ENCODE measurements at places on chromosomes 6 and 20.
A peak's percentile ranks its signal among the peaks of the same experiment; 100 is the strongest.

DNA sequence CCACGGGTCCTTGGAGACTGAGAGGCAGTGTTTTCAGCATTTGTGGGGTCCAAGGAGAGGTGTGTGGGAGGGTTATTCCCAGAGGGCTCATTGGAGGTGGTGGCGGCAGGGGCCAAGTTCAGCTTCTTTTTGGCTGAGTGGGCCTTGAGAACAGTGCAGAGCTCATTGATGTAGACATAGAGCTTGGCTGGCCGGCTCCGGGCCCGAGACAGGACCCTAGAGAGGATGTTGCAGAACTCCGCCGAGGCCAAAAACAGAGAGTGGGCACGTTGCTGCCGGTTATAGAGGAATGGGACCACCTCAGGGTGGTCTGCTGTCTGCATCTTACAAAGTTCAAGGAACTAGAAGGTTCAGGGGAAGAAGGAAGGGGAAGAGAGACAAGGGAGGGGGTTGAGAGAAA lies 3.7 kb upstream of the ZBTB22 start:
- no peak for DNase-seq
- peaks cover 36% of the 10 kb centered on the region for H3K36me3 ChIP-seq
- no peak overlapping the region for H3K4me3 ChIP-seq
- H3K27me3 ChIP-seq: no peaks in the 10 kb centered on the region
- H3K27ac ChIP-seq: no peak overlapping the region

- peaks cover 8% of the 10 kb centered on the region for H3K4me1 ChIP-seq
- peak overlapping the region; percentile 93 for H3K4me3 ChIP-seq
- no peaks in the 10 kb centered on the region for H3K27me3 ChIP-seq
- H3K27ac ChIP-seq: no peak overlapping the region
These were observed 1.9 kb downstream of the KATNA1 start for GRCh38 chr6:149646599-149646998.

DNA sequence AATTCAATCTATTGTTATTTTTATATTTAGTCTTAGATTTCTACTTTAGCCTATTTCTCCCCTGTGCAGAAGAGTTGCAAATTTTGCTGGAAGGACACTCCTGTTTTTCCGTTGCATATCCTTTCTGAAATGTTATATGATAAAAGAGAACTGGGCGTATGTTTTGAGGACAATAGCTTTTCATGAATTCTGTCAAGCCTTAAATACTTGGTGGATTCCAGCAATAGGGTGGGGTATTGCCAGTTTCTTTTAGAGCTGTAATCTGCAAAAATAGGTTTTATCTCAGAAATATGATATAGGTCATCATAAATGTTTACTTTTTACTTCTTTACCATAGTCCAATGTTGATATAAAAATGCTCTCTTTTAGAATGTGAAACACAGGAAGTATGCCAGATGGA lies 42.0 kb downstream of the VTA1 start:
- no peaks in the 10 kb centered on the region for H3K27me3 ChIP-seq
- H3K36me3 ChIP-seq: no peaks in the 10 kb centered on the region
- no peaks in the 10 kb centered on the region for H3K4me1 ChIP-seq

DNA sequence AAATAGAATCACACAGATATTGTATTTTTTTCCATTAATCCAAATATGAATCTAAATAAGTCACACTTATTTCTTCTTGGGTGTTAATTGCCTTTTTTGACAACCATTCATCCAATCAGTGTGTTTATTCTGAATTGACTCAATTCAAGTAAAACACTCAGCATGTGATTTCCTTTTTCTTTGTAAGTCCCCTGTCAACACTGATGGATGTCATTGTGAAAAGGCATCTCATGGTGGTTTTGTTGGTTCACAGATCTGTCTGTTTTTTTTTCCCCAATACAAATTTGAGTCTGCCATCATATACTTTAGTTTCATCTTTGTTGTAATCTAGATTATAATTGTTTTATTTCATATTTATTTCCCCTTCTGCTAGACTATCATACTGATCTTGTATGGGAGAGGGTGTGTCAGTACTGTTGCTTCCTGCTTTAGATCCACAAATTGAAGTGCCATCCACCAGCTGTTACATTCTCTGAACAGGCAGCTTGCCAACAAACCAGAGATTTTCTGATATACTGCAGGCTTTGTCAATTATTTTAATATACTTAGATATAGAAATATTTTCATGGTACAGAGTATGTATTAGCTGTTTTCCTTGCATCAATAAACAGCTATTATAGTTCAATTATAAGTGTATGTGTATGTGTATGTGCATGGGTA lies 64.2 kb upstream of the FLRT3 start:
- no peaks in the 10 kb centered on the region for H3K36me3 ChIP-seq
- no peak overlapping the region for H3K4me3 ChIP-seq
- H3K4me1 ChIP-seq: no peaks in the 10 kb centered on the region

DNA sequence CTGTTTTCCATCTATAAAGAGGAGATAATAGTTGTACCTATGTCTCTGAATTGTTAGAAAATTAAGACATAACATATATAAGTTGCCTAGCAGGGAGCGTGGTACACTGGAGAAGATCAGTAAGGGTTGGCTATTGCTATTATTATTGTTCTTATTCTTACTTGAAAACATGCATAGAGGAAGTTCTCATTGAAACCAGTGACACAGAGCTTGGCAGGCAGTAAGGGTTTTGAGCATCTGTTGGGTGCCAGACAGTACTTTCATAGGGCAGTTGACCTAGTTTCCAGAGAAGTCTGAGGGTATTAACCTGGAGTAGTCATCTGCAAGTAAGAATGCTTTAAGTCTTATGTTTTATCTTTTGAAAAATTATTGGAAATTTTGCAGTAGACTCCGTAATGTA lies 13.3 kb upstream of the SGK1 start:
- no peak overlapping the region for H3K27ac ChIP-seq
- no peaks in the 10 kb centered on the region for H3K4me1 ChIP-seq

DNA sequence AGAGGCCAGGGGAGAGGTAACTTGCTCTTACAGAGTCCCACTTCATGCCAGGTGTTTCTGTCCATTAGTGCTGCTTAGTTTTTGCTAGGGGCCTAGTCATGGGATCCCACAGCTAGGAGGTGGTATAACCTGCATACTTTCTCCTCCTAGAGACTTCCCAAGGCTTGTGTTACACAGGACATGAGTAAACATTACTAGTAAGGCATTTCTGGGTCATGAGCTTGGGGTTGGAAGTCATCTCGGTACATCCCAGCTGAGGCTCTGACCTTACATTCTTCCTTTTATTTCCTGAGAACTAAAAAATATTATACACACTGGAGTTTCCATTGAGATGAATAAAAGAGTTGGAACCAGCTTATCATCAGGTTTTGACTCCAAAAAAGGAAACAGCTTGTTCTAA lies 20.9 kb upstream of the PNPLA1 start:
- peaks cover 8% of the 10 kb centered on the region for H3K4me1 ChIP-seq
- H3K36me3 ChIP-seq: no peaks in the 10 kb centered on the region
- no peak overlapping the region for H3K4me3 ChIP-seq
- no peaks in the 10 kb centered on the region for H3K27me3 ChIP-seq
- DNase-seq: no peak

GRCh38 chr20:24669701-24670100 lies 200.3 kb downstream of the SYNDIG1 start:
- H3K27me3 ChIP-seq: no peaks in the 10 kb centered on the region
- no peak overlapping the region for H3K27ac ChIP-seq
- peaks cover 25% of the 10 kb centered on the region for H3K4me1 ChIP-seq
- peaks cover 16% of the 10 kb centered on the region for H3K36me3 ChIP-seq

DNA sequence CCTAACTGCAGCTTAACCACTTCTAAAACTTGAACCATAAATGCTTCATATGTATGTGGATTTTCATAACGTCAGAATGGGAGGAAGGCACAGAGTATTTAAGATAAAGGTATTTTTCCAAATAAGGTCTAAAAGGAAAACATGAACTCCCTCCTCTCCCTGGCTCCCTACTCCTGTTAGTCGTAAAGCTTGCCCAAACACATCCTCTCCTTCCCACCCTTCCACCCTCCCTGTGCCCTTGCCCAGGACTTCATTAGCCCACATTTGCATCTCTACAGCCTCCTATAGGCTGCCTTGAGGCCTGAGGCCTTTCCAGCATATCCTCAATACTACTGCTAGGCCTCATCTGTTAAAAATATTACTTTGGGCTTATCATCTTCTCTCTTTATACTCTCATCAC lies 17.1 kb upstream of the SMIM13 start:
- no peaks in the 10 kb centered on the region for H3K36me3 ChIP-seq
- no peaks in the 10 kb centered on the region for H3K27me3 ChIP-seq
- H3K4me1 ChIP-seq: no peaks in the 10 kb centered on the region
- DNase-seq: no peak

DNA sequence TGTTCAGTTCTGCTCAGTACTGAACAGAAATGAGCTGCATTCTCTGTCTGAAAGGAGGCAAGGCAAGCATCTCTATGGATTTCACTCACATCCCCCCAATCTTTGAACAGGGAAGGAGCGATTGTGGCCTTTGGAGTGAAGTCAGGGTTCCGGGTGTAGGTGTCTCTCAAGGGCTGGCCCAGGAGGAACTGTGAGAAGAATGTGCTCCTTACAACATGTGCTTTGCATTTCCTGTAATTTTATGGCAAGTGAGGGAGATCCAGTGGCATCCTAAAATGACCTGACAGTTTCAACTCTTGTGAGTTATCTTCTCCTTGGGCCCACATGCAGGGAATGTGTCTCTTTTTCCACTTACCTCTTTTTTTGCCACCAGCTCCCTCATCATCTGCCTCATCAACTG lies 63.0 kb upstream of the RIN2 start:
- no peaks in the 10 kb centered on the region for H3K4me1 ChIP-seq
- H3K4me3 ChIP-seq: no peak overlapping the region
- no peak overlapping the region for H3K27ac ChIP-seq

DNA sequence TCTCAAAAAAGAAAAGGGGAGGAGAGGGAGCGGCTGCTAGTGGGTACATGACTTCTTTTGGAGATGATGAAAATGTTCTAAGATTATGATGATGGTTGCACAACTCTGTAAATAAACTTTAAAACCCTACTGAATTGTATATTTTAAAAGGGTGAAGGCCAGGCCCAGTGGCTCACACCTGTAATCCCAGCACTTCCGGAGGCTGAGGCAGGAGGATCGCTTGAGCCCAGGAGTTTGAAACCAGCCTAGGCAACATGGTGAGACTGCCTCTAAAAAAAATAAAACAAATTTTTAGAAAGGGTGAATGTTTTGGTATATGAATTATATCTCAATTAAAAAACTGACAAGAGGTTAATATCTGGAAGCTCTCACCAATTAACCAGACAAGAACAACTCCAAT lies 45.4 kb downstream of the BAK1 start:
- H3K4me3 ChIP-seq: no peak overlapping the region
- H3K36me3 ChIP-seq: no peaks in the 10 kb centered on the region
- DNase-seq: no peak
- H3K27ac ChIP-seq: no peak overlapping the region

GRCh38 chr6:51303338-51303737 lies 484.7 kb downstream of the TFAP2B start:
- no peak for DNase-seq
- no peak overlapping the region for H3K27ac ChIP-seq
- no peak overlapping the region for H3K4me3 ChIP-seq
